Right renal pelvis (tissue), 4 donors: ENCODE measurements at places on chromosomes 1 and 21.

- DNase-seq = no peak
Observed at GRCh38 chr1:57007948-57008347, 42.1 kb upstream of the C8B start.

GRCh38 chr1:211551638-211552460 is 27.1 kb downstream of the SLC30A1 start:
- DNase-seq = no peak

- DNase-seq = no peak
Observed at GRCh38 chr1:185208626-185209180, 51.7 kb downstream of the SWT1 start.

- no peak for DNase-seq
Observed at GRCh38 chr21:39141502-39141901, 41.7 kb downstream of the PSMG1 start.

GRCh38 chr1:15168479-15168878 is 14.9 kb downstream of the TMEM51 start:
- no peak for DNase-seq

DNA sequence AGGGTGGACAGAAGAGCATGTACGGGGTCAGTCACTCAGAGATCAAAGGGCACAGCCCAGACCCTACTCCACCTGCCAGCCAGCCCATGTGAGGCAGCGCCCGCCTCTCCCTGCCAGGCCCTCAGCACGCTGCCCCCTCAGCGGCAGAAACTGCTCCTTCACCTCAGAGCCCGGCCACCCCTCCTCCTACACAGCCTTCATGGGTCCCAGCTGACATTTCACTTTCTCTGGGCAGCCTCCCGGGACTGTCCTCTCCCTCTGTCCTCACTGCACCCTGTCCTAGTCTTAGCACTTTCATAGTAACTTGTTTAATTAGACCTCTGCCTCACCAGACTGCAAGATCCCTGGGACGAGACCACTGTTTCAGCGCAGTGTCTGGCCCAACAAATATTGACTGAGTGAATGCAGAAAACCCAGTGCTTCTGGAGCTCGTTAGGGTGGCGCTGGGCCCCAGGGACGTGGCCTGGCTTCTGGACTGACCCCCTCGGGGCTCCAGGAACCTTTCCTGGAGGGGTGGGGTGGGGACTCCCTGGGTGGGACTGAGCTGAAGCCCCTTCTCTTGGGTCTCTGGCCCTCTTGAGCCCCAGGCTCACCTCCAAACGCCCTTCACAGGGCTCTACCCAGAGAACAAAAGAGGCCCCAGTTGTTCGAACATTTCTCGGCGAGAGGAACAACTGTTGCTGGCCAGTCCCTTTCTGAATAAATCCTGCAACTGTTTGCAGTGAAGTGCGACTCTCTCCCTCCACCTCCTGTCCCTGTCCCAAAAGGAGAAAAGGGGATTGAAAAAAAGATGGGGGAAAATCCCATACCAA is 114.9 kb downstream of the CASZ1 start:
- DNase-seq = no peak

DNA sequence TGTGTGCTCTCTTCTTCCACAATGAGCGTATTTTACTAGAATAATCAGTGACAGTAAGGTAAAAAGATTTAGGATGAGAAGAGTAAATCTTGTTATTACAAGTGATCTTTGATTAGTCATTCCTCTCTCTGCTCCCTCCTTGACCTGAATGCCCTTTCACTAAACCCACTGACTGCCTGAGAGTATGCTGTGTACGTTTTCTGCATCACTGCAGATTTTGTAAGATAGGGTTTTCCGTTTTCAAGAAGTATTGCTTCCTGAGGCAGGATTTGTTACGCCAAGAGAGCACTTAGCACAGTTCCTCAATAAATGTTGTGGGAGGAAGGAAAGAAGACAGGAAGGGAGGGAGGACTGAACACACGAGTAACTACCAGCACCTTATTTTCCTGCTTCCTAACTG is 7.7 kb upstream of the LAMB3 start:
- DNase-seq = no peak

DNA sequence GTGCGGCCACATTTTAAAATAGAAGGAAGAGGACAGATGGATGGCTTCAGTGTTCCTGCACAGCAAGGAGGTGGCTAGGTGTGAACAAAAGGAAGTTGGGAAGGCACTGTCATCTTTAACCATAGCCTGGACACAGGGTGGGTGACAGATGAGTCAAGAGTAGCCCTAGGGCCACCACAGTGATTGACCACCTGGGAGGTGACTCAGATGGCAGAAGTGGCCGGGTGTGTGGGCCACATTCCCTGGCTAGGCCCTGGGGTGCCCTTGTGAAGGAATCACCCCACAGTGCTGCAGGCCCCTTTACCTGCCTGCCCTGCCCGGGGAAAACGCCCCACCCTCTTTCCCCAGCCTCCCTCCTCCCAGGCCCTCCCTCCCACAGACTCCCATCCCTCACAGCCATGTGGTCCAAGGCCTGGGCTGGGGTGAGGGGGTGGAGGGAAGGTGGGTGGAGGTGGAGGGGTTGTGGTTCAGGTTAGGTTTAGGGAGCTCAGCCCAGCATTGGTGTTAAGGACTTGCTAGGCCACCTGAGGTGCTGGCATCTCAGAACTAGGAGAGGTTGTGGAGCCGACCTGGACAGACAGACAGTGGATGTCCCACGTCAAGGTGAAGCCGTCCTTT is 59.1 kb downstream of the SPSB1 start:
- DNase-seq = no peak

DNA sequence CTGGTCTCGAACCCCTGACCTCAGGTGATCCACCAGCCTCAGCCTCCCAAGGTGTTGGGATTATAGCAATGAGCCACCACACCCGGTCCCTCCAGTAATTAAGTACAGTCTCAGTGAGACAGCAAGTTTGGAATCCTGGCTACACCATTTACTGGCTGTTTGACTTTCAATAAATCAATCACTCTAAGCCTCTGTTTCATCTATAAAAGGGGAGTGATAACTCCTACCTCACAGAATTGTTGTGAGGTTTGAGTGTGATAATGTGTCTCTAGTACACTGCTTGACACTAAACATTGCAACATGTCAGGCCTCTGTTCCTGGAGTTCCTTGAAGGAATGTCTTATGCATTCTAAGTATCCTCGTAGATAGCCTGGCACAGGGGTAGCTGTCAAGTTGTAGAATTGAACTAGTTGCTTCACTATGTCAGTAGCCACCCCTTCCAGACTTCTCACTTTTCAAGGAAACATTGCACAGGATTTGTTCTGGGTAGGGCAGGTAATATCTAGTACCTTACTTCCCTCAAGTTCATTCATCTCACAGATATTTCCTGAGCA is 12.4 kb downstream of the ENTREP3 start:
- no peak for DNase-seq

DNA sequence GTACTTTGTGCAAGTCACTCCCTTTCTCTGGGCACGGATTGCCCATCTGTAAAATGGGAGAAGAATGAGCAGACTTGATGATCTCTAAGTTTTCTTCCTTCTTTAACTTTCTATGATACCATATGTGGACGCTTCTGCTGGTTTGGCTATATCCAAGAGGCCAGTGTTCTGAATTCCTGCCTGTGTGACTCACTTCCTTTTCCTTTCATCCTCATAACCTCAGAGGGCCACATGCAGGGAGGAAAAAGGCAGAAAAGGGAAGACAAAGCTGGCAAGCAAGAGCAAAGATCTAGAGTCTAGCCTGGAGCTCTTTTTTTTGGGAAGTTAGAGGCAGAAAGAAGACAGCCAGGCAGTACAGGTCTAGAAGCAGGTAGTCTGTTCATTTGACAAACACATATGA is 151.2 kb downstream of the OMA1 start:
- DNase-seq = no peak

DNA sequence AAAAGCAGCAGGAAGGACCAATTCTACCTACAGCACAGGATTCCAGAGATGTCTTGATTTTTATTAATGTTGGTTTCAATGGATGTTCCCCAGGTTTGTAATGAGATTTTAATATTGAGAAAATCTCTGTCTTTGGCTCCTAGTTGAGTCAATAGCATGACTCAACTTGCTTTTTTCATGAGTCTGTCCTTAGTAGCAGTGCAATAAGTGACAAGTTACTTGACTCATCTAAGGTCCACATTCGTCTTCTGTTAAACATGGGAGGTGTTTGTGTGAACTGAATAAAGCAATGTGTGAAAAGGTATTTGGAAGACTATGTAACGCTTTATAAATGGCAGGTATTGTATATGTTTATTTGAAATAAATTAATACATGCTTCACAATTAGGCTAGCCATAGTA is 645.0 kb upstream of the PTBP2 start:
- no peak for DNase-seq

- DNase-seq = peak; percentile 51
Observed at GRCh38 chr1:236009857-236010256, 55.0 kb downstream of the NID1 start.

DNA sequence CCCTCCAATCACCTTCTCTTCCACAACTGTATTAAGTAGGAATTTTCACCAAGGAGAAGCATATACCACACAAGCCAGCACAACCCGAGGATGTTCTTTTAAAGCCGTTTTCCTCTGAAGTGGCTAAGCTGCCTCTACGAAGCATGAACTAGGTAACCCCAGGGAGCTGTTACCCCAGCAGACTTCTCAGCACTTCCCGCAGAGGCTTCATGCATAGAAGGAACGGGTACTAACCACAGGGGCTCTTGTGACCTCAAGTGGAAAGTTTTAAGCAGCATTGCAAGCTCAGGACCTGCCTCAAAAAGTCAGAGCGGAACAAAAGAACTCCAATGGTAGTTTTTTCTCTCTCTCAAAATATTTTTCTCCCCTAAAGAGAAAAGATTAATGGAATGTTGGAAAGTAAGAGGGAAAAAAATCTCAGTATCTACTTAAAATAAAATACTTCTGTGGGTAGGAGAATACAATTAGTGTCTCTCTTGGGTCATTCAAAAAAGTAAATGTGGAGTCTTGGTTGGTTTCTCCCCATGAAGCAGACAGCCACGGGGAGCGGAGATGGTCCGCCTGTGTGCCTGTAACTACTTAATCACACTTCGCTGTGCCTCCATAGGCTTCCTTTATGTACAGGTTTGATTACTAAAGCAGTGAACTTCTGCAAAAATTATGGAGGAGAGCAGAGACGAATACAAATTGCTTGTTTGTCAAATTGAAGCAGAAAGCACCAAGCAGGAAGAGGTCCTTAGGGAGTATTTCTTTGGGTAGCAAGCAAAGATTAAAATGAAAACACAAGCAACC is 40.9 kb downstream of the STX6 start:
- DNase-seq = no peak

DNA sequence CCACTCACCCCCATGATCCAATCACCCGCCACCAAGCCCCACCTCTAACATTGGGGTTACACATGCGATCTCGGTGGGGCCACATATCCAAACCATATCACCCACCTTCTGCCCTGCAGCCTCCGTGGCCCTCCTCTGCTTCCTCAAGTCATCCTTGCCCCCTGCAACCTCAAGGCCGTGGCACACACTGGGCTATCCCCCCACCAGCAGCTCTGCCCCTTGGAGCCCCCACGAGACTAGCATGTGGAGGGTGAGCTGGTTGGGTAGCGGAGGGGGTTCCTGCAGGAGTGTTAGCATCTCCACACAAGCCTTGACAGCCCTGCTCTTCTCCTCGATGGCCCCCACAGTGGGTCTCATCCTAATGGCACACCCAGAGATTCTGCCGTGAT is 100.8 kb downstream of the TOMM20 start:
- DNase-seq = no peak

GRCh38 chr1:211900441-211900840 is 69.9 kb upstream of the LPGAT1 start:
- no peak for DNase-seq

- DNase-seq = no peak
Observed at GRCh38 chr1:41135196-41135947, 106.7 kb downstream of the SCMH1 start.

GRCh38 chr1:192706936-192707335 is 71.0 kb downstream of the RGS13 start:
- no peak for DNase-seq

GRCh38 chr1:218664385-218665170 is 319.4 kb downstream of the TGFB2 start:
- DNase-seq = no peak

- no peak for DNase-seq
Observed at GRCh38 chr1:226980122-226980560, 40.0 kb downstream of the COQ8A start.

DNA sequence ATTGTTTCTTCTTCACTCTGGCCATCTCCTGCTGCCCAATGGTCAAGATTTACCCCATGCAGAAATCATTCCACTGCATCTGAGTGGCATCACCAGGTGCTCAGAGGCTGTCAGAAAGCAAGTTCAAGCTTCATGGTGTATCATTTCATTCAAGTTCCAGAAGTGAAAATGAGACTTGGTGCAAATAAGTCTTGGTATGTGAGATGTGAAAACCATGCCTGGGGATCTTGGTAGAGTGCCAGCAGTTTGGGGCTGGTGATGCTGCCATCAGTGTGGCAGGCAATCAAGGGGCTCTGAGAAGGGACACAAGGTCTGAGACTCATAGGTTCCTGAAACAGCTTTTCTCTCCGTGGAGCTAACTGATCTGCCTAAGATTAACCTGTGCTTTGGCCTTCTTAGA is 52.0 kb downstream of the CD2 start:
- no peak for DNase-seq

GRCh38 chr1:153627715-153628626 is at the start of gene S100A1:
S100A1 (plus strand) TSS chr1:153628434; CDS start chr1:153630522, 2,088 bp downstream.
- no peak for DNase-seq

DNA sequence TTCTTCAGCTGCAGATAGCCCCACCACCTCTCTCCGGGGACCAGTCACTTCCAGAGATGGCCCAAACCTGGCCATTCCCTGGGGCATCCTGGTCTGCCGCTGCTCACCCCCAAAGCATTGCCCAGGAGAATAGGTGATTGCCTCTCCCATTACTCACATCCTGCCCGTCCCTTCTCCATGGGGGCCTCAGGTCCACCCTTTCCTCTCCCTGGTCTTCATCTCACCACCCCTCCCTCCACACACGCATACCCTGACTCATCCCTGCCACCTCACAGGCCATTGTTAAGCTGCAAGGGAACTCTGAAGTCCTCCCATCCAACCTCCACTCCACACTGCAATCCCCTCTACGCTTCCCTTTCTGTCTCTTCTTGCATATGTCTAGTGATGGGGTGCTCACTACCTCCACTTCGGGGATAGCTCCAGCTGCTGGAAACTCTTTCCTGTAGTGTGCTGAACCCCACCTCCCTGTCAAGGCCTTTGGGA is at the start of gene PLEKHG5:
PLEKHG5 (minus strand) TSS at position 188 of the 483 bp plus-strand sequence. CDS start 14,096 bp downstream, outside the sequence.
- DNase-seq = no peak
